ENCODE measurements at places on chromosomes 12 and 14.

GRCh38 chr12:114003286-114003685 lies 37.2 kb upstream of the RBM19 start:
- DNase-seq, result no peak

DNA sequence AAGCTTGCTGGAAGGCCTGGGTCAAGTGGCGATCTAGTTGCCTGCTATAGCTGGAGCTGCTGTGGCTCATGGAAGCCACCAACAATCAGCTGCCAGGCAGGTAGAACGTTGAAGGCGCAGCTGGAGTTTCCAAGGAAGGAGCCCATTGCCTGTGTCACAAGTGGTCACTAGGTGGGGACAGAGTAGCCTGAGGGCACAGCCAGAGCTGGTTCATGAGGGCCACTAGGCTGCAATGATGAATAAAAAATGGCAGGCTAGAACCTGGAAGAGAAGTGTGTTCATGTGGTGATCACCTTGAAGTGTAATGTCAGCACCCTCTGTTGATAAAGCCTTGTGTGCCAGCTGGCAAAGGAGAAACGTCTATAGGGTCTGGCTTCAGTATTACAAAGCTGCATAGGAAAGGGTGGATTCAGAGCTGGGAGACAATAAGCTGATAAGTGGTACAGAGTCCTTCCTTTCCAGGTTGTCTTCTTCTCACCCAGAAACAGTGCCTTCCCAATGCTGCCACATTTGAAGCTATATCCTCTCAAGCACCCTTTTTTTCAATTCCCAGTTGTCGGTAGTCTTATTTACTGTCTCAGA lies 165.8 kb downstream of the EMP1 start:
- DNase-seq, result no peak

DNA sequence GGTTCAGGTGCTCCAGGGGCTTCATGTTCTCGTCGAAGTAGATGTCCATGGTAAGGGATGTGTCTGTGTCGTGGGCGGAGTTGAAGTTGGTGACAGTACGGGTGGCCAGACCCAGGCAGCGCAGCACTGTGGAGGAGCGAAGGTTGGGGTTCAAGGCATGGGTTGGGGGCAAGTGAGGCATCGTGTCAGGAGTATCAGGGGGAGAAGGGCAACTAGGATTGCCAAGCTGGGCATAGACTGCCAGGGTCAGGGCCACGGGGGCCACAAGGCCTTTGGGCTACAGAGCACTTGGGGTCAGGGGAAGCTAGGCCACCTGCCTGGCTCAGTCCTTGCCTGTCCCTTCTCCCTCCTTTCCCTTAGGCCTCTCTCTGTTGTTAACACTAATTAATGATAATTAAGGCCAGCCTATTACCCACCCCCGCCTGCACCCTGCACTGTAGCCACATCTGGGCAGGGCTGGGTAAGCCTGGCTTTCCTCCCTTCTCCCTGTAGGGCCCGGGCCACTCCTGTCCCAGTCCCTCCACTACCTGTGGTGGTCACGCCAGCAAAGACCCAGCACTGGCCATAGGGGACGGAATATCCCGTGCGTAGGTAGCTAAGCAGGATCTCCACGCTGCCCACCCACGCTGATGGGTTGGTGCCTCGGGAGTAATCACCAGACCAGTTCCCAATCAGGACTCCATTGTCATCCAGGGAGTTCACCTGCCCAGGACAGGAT lies 4.3 kb downstream of the TGM1 start:
- DNase-seq, result no peak

- DNase-seq, result no peak
Measured at GRCh38 chr14:103317976-103318580, 16.0 kb upstream of the EIF5 start.

DNA sequence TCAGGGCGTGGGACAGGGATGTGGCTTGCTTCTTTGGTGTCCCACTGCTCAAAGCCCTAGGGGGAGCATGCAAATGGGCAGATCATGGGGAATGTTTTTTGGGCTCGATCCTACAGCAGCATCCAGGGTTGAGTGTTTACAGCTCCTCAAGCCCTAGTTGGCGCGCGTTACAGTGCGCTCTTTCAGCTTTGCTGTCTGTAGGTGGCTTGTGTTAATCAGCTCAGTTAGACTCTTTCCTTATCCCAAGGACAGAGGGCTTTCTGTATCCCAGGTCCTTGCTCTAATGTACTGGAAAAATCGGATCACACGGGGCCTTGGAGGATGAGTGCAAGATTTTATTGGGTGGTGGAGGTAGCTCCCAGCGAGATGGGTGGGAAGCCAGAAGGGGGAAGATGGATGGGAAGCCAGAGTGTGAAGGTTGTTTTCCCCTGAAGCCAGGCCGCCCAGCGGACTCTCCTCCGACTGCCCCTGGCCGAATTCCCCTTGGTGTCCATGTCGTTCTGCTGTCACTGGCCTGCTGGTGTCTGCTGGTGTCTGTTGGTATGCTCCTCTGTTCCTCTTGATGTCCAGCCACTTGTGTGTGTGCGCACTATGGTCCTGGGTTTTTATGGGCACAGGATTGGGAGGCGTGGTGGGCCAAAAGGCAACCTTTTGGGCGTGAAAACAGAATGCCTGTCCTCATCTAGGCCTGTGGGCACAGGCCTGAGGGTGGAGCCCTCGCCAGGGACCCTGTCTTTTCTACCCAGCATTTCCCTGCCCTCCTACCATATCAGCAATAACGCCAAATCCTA lies 10.7 kb upstream of the TXNRD1 start:
- no peak for DNase-seq

DNA sequence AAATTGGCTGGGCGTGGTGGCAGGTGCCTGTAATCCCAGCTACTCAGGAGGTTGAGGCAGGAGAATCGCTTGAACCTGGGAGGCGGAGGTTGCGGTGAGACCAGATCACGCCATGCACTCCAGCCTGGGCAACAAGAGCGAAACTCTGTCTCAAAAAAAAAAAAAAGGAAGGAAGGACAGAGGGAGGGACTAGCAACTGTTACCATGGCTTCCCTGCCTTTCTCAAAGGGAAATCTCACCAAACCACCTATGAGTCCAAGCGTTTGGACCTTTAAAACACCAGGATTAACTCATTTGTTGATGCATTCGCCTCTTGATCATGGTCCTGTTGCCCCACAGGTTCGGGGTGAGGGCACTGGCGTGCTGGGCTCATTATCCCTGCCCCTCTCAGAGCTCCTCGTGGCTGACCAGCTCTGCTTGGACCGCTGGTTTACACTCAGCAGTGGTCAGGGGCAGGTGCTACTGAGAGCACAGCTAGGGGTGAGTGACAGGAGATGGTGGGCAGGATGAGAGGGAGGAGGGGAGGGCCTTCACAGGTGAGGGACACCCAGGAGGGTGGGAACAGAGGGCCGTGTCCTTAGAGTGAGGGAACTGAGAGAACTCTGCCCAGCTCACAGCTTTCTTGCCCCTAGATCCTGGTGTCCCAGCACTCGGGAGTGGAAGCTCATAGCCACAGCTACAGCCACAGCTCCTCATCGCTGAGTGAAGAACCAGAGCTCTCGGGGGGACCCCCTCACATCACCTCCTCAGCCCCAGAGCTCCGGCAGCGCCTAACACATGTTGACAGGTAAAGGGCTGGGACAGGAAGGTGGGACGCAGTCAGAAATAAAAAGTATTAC lies 10.2 kb upstream of the MYL6B start:
- no peak for DNase-seq

DNA sequence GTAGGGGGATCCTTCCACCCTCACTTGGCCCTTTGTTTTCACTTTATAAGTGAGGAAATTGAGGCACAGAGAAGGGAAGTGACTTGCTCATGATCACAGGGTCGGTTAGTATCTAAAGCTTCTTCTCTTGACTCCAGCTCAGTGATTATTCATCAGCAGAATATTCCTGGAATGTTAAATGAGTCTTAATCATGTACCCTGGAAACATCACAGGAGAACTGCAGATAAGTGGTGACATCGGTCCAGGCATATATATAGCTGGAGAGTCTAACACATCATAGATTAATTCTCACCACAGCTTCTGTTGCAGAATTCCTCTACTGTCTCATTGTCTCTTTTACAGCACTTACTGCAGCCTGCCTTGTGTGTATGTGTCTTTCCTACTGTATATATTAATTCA lies 69.9 kb downstream of the PAH start:
- DNase-seq, result no peak

- no peak for DNase-seq
Measured at GRCh38 chr12:62903151-62903550, 31.8 kb downstream of the PPM1H start.

DNA sequence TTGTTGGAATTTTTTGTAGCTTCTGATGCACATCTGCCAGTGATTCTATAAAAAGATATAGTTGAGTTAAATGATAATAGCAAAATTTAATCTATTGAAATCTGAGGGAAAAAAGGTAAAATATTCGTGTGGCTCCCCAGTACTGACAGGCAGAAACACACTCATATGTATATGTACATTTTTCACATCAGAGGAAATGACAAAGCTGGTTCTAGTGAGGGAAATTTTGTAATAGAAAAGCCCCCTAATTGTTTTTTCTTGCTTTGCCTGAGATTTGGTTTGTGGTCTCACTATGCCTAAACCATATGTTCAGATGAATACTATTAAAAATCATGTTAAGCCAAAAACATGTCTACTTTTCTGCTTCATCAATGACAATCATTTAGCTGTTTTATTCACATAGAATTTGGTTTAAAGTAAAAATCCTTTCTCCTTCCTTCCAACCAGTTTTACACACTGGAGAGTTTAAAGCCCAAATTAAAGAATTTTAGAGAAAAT lies 203.5 kb downstream of the ANO6 start:
- DNase-seq, result no peak

DNA sequence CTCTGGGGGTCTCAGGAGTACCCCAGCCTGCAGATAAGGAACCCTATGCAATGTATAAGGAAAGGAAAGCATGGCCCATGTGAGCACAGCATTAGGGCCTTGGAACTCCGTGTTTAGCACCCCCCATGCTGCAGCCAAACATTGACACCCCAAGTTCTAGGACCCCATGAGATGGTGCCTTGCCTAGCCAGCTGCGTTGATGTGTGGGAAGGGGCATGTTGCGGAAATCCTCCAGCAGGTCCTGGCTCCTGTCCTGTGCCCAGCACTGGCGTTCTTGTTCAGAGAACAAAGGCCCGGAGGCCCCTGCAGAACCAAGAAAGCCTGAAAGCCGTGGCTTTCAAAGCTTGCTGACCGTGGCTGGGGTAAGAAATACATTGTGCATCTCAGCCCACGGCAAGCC lies 99.4 kb upstream of the DIO3 start:
- no peak for DNase-seq

DNA sequence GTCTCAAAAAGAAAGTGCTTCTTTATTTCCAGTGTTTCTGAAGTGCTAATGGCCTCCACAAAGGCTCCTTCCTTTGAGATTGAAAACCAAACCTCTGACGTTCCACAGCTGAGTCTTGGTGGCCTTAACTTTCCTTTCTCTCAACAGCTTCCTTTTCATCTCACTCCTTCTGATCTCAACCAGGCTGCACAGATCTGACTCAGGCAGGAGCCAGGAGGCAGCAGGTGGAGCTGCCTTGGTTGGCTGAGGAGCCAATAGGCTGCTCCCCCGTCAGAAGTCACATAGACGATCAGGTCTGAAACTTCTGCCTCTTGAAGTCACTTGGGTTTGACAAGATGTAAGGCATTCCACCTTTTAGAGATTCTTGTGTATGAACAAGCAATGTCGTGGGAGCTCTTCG lies 9.1 kb upstream of the KCNA5 start:
- DNase-seq, result no peak
